ENCODE measurements at places on chromosomes 16 and 17. TPM values are rescaled to one million over a fixed set of nuclear protein-coding genes. Genes with fewer than 3 reads are reported as not detected.

The MRM1 gene
- total RNA-seq: 2.7 TPM

The ABCA5 gene
- total RNA-seq: 6.7 TPM

The PRPSAP1 gene
- total RNA-seq: 41.0 TPM

The KRTAP2-4 gene
- not detected for total RNA-seq

The CES3 gene
- not detected for total RNA-seq

Data from pericardium fibroblast (primary cell).